Astrocyte (in vitro differentiated cells and primary cell): ENCODE measurements at places on chromosomes 5 and 9. TPM values are rescaled to one million over a fixed set of nuclear protein-coding genes. Genes with fewer than 3 reads are reported as not detected.

MSX2 gene
- total RNA-seq: 5.6 and 12.0 TPM in 2 replicates

DNA sequence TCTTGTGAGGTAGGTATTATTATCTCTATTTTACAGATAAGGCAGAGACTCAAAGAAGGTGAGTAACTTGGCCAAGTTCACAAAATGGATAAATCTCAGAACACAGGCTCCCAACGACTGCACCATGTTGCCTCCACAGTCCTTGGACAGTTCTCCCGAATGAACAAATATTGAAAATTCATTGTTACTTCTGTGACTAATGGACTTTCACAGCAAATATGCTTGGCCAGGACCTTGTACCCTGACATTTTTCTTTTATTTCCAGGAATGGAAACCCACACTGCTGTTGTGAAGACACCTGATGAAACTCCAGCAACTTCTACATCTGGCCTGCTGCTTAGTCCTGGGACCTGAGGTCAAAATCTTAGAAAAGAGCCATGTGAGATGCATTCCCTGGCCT, 2.5 kb upstream of the CYSTM1 start:
- no peaks in the 10 kb centered on the region for H3K36me3 ChIP-seq
- DNase-seq: no peak
- H3K27ac ChIP-seq: no peak overlapping the region
- H3K27me3 ChIP-seq: no peaks in the 10 kb centered on the region
- peaks cover 12% of the 10 kb centered on the region for H3K4me1 ChIP-seq

GRCh38 chr5:61328791-61329549, 3.1 kb upstream of the ZSWIM6 start:
- H3K4me3 ChIP-seq: no peak overlapping the region
- no peak for DNase-seq
- H3K4me1 ChIP-seq: peaks cover 37% of the 10 kb centered on the region
- H3K27me3 ChIP-seq: no peaks in the 10 kb centered on the region

- H3K27ac ChIP-seq: no peak overlapping the region
- no peaks in the 10 kb centered on the region for H3K4me1 ChIP-seq
- DNase-seq: no peak
- H3K36me3 ChIP-seq: no peaks in the 10 kb centered on the region
- H3K4me3 ChIP-seq: no peak overlapping the region
These were observed 326.9 kb downstream of the ZNF608 start for GRCh38 chr5:124419531-124419930.

DNA sequence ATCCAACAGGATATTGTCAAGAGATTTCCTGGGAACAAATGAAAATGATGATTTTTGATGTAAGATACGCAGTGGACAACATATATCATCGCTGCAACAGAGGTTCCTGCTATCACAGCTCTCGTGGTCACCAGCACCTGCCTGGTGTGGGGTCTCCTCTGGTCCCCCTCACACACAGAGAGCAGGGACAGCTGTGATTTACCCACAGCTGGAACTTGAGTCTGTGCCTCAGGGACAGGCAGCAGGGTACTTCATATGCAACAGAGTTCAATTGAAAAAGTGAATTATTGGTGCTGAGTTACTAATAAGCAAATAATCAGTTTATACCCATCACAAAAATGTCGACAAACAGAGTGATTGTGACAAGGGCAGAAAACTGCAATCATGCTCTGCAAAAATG, 93.4 kb downstream of the LMX1B start:
- H3K4me1 ChIP-seq: peaks cover 11% of the 10 kb centered on the region
- no peak for DNase-seq
- H3K27ac ChIP-seq: no peak overlapping the region
- H3K4me3 ChIP-seq: no peak overlapping the region

LHX6 gene
- 0.34 and 0.53 TPM in 2 replicates for total RNA-seq

- H3K4me1 ChIP-seq: no peaks in the 10 kb centered on the region
- H3K36me3 ChIP-seq: no peaks in the 10 kb centered on the region
- no peak overlapping the region for H3K27ac ChIP-seq
These were observed 163.6 kb upstream of the TLE4 start for GRCh38 chr9:79408200-79408599.

- no peak overlapping the region for H3K4me3 ChIP-seq
- peaks cover 4% of the 10 kb centered on the region for H3K4me1 ChIP-seq
- no peaks in the 10 kb centered on the region for H3K27me3 ChIP-seq
- no peak overlapping the region for H3K27ac ChIP-seq
- H3K36me3 ChIP-seq: no peaks in the 10 kb centered on the region
These were observed 32.1 kb upstream of the MSANTD3 start for GRCh38 chr9:100394816-100395215.

DMRT3 gene
- not detected in 2 replicates for total RNA-seq

GRCh38 chr5:100854591-100854990, 48.5 kb downstream of the ST8SIA4 start:
- H3K4me1 ChIP-seq: no peaks in the 10 kb centered on the region
- H3K36me3 ChIP-seq: no peaks in the 10 kb centered on the region
- no peak overlapping the region for H3K27ac ChIP-seq
- H3K27me3 ChIP-seq: no peaks in the 10 kb centered on the region
- H3K4me3 ChIP-seq: no peak overlapping the region
- no peak for DNase-seq

GRCh38 chr5:64188776-64189175, 23.1 kb downstream of the RNF180 start:
- H3K4me1 ChIP-seq: no peaks in the 10 kb centered on the region
- no peaks in the 10 kb centered on the region for H3K36me3 ChIP-seq
- H3K4me3 ChIP-seq: no peak overlapping the region
- H3K27ac ChIP-seq: no peak overlapping the region
- DNase-seq: no peak

- peaks cover 54% of the 10 kb centered on the region for H3K4me1 ChIP-seq
- peak; percentile 54 for DNase-seq
- H3K27ac ChIP-seq: peak overlapping the region; percentile 80
- H3K27me3 ChIP-seq: no peaks in the 10 kb centered on the region
These were observed 182.4 kb upstream of the OTULINL start for GRCh38 chr5:14399054-14399692.
